Central memory CD8-positive, alpha-beta T cell (primary cell): ENCODE measurements at places on chromosomes 1 and 21.

DNA sequence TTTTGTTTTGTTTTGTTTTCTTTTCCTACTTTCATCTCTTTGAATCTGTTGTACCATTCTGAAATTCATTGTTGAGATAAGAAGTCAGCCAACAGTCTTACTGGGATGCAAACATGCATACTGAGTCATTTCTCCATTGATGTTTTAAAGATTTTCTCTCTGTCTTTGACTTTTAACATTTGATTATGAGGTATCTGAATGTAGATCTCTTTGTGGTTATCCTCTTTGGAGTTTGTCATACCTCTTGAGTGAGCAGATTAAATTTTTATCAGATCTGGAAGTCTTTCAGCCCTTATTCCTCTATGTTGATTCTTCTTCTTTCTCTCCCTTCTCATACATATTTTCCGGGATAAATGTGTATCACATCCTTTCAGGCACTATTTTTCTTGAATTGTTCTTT, 406.9 kb upstream of the NCAM2 start:
- no peak for DNase-seq

DNA sequence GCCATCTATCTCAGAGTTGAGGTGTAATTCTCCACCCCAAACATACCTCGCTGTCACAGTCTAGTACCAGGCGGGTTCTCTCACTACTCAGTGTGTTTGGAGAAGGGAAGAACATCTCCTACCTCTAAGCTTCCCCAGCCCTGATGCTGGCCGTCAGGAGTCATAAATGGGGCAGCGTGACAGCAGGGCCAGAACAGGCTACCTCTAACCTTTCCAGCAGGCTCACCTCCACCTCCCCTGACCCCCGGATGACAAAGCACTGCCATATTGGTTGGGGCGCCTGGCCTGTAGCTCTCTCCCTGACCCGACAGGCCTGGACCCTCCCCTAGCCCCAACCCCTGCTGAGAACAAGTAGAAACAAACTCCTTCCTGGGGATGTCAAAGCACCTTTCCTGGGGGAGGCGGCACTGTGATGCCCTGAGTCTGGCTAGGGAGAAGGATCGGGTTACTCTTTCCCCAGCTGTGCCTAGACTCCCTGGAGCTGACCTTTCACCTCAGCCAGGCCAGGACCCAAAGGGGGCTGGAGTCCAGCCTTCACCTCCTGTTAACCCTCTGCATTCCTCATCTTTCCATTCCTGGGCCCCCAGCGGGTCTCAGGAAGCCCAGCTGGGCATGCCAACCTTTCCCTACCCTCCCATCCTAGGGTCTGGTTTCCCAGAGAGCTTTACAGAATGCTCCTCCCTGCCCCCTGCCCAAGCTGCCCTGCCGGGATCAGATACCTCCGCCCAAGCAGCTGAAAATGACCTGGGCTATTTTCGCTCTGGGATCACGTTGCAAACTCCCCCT, 34.2 kb downstream of the AHDC1 start:
- no peak for DNase-seq

- no peak for DNase-seq
Measured at GRCh38 chr1:243639027-243639658, 210.9 kb downstream of the AKT3 start.

DNA sequence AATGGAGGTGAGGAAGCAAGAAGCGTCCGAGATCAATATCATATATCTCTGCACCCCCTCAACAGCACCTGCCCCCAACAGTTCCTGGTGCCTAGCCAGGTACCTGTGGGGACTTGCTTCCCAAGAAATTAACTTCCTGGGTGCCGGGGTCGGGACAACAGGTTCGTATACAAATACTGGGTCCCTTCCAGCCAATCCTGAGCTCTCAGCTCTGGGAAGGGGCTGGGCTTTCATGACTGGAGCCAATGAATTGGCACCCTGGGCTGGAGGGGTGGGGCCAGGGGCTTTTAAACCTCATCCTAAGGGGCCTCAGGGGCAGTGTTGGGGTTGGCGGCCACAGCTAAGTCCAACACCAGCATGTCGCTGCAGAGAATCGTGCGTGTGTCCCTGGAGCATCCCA, at the start of gene PADI3:
PADI3 (plus strand) TSS at position 318 of the 400 bp plus-strand sequence; CDS start at position 358, 40 bp downstream.
- no peak for DNase-seq
